NK-92 treated with Interleukin-12 subunit alpha and Interleukin-12 subunit beta, amount 100 ng/mL, for 24 hours (cell line): ENCODE measurements at places on chromosomes 6 and 20.

DNA sequence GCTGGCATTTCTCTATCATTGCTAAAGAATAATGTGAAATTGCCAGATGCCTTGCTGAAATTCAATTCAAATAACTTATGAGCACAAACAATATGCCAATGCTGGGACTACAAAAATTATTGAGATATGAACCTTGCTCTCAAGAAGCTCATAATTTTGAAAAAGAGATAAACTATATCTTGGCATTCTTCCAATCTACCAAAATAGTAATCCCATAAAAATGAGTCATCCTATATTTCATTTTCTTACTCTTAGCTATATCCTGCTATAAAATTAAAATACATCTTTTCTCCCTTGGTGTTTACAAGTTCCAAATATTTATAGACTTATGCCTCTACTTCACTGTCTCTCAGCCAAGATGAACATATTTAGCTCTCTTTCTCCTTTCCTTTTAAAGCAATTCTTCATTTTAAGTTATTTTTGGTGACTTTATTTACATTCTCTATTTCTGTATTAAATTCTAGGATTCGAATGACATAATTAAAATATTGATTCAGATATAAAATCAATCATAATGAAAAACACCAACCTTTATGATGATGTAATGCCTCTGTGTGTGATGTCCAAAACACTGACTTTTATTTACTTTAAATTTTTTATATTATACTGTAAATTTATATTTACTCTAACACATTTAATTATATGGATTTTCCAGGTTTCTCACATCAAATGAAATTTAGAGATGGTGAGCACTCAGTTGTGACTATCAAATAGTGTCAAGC lies 152.6 kb downstream of the CDK19 start:
- DNase-seq, result no peak

- DNase-seq, result no peak
Observed at GRCh38 chr6:167649476-167649875, 177.2 kb upstream of the AFDN start.

DNA sequence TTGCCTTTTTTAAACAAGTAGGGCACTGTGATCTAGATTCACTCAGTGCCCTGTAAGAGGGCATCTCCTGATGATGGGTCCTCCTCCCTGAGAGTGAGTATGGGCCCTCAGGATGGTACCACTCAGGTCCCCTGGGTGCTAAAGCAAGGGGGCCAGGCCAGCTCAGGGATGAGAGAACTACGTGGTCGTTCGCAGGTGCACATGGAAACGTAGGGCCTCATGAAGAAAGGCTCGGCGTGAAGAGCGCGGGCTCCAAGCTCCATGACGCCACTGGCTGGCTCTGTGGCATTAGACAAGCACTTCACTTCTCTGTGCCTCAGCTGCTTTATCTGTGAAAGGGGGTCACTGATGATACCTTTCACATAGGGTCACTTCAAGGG lies 50.7 kb downstream of the SYNJ2 start:
- DNase-seq, result no peak

GRCh38 chr6:26569433-26569764 lies 27.4 kb upstream of the ABT1 start:
- DNase-seq, result no peak

- no peak for DNase-seq
Observed at GRCh38 chr20:19073584-19074218, 138.7 kb upstream of the SLC24A3 start.

DNA sequence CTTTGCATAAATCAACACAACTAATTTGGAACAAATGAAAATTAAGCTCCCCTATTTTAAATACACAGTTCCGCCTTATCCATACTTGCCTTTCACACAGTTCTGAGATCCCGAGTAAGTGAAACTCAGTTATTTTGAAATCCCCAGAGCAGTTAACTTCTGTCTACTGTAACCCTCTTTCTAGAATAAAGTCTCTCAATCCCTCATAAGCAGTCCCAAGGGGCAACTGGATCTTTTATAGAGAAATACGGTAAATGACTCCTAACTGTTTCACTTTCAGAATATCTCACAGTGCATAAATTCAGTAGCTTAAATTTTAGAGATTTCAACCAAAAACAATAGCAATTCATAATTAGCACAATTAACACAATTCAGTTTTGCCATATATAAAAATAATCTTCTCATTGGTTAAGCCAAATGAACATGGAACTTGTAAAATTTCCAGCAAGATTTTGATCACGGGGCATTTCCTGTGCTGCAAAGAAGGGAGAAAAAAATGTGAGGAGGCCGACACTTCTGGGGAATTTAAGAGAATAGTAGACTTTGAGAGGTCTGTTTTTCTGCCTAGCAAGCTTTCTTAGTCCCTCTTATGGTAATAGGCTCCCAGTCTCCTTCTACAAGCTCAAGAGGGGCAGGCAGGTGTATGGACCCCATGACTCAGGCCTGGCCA lies 78.3 kb downstream of the KIF6 start:
- no peak for DNase-seq
